ENCODE measurements at places on chromosomes 2 and 18.
A peak's percentile ranks its signal among the peaks of the same experiment; 100 is the strongest.

DNA sequence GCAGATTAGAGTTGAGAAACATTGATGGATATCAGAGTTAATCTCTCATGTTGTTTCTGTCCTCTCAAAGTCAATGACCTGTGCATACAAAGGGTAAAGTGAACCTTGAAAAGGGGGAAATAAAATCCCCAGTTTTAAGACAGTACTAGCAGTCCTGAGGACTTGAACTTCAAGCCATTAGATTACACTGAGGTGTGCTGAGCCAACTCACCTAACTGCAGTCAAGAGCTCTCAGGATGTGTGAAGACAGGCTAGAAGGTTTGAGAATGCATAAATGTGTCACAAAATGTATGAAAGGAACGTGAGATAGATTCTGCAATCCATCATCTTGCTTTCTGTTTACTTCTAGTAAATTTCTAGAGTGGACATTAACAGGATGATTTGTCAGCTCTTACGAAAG is 35.5 kb downstream of the DOCK10 start:
- DNase-seq: no peak

- no peak for DNase-seq
Observed at GRCh38 chr18:55587418-55588110, 428 bp downstream of the TCF4 start.

GRCh38 chr2:105869341-105869740 is 124.6 kb downstream of the NCK2 start:
- no peak for DNase-seq

- DNase-seq: no peak
Observed at GRCh38 chr2:39780825-39781600, 2.0 kb upstream of the THUMPD2 start.

- DNase-seq: no peak
Observed at GRCh38 chr18:23857756-23858155, 156.8 kb upstream of the TTC39C start.

DNA sequence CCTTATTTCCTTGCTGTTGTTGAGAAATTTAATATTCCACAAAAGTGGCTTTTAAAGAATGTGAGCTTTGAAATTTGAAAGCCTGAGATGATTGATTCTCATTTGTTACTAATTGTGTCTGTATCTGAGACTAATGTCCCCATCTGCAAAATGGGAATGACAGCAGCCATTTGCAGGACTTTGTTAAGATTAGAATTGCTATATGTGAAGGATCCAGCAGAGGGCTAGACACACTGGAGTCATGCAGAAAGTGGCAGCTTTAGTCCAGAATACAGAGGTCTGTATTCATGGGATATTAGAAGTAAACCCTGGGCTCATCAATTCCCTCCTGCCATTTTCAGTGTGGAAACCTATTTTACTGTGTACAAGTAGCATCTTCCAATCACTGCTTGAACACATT is 296.5 kb upstream of the GYPC start:
- DNase-seq: no peak

DNA sequence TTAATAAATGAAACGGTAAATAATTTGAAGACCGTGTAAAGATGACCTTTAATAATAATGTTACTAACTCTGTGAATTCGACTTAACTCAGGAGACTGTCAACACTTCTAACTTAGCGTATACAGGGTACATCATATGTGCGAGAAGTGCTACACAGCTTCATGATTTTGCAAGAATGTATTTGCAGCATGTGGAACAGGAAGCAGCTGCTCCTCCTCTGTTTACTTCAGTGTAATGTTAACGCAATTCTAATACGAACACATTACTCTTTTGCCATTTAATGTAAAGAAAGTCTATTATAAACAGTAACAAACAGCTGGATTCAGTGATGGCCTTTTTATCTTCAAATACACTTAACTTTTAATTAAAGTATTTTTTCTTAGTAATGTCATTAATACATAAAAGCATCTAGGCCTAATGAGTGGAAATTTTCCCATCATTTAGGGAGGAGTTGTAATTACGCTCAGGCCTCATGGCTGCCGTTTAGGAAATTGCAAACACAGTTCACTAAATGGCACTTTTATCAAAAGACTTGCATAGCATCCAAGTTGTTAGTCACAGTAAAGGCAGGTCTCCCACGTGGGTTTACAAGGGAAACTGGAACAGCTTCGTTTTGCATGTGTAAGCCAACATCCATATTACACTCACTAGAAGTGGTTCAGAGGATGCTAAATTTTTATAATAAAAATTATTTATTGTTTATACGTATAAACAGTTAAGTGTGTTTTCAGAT is 635.7 kb downstream of the FBXO15 start:
- DNase-seq: peak; percentile 31

- no peak for DNase-seq
Observed at GRCh38 chr2:199230091-199230490, 227.6 kb downstream of the SATB2 start.

- no peak for DNase-seq
Observed at GRCh38 chr18:67385455-67385854, 131.1 kb downstream of the DSEL start.

DNA sequence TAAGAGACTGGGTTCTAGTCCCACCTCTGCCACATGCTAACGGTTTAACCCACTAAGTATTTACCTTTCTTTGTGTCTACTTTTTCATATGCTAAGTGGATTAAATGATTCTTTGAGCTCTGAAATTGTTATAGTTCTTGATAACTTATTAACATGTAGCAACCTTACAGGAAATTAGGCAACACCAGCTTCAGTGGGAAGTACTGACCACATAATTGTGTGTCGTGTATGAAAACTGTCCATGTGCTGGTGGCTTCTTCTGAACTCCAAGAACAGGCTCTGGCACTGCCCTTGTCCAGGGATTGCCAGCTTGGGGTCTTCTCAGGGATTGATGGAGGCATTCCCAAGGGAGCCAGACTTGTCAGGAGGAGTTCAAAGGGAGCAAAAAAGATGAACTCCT is 427.7 kb downstream of the TGIF1 start:
- DNase-seq: no peak

- no peak for DNase-seq
Observed at GRCh38 chr2:190867212-190867611, 13.4 kb upstream of the GLS start.

GRCh38 chr2:136538489-136538888 is 226.9 kb upstream of the THSD7B start:
- no peak for DNase-seq
